ENCODE measurements at places on chromosomes 1 and 21.

DNA sequence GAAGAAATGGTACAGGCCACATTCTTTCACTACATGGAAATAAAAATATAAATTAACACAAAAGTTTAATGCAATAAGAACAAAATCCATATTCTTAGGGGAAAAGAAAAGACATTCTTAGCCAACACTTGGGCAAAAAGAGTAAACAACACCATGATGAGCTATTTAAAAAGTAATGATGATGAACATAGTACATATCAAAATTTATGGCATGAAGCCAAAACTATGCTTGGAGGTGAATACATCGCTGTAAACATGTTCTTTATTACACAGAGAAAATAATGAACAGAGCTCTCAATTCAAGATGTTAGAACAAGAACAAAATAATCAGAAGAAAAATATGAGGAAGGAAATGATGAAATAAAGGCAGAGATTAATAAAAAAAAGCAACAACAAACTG lies 158.2 kb downstream of the ZSCAN20 start:
- DNase-seq = no peak

DNA sequence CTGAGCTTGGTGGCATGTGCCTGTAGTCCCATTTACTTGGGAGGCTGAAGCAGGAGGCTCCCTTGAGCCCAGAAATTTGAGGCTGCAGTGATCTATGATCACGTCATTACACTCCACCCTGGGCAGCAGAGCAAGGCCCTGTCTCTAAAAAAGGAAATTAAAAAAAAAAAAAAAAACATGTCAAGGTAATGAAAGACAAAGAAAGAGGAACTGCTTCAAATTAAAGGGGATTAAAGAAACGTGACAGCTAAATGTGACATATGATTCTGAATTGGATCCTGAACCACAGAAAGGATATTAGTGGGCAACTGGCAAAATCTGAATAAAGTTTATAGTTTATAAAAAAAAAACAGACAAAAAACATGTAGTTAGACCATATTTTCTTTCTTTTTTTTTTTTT lies 3.8 kb upstream of the C2CD4D start:
- DNase-seq = no peak

GRCh38 chr1:100277866-100278265 lies 11.8 kb downstream of the RTCA start:
- DNase-seq = no peak

DNA sequence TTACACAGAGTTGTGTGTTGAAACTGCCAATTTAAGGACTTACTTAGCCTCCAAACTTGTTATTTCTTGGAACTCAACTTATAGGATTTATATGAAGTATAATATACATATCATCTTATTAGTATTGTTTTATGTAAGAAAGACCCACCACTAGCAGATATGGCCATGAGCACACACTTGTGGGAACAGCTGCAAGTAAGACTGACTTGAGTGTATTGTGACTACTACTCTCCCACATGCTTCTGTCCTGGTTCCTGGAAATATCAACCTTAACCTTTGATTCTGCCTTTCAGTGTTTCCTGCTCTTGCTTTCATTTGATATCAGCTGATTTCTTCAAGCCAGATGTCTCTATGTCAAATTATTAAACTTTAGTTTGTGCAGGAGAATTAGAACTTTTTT lies 175.3 kb downstream of the MAGI3 start:
- DNase-seq = no peak

DNA sequence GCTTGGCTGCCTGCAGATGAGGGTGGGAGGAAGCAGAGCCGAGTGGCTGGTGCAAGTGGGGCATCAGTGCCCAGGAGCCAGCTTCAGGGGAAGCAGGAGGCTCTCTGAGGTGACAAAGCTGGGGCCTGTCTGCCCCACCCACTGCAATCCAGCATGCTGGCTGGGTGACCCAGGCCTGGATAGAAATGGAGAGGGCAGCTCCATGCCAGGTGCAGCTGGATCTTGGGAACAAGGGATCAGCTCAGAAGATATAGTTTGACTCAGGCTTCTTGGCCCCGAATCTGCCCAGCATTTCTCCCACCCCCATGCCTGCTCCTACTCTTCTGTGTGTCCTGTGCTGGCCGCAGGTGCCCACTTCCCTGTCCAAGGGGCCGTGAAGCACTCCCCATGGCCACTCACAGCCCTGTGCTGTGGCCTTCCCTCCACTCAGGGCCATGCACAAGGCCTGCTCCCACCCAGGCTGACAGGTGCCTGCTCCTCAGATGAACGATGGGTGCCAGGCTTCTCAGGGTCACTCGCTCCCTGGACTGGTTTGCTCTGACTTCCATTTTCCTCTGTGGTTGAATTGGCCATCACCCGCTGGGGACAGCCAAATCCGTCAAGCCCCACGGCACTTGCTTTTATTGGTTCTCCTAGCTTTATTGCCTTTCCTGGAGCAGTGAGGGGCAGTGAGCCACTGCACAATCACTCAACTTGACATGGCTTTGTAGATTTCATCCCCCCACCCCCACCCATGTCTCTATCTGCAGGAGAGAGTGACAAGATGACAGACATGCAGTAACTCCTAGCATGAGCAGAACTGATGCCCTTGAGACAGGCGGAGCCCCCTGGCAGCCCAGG lies 174.8 kb upstream of the VAMP3 start:
- DNase-seq = no peak

DNA sequence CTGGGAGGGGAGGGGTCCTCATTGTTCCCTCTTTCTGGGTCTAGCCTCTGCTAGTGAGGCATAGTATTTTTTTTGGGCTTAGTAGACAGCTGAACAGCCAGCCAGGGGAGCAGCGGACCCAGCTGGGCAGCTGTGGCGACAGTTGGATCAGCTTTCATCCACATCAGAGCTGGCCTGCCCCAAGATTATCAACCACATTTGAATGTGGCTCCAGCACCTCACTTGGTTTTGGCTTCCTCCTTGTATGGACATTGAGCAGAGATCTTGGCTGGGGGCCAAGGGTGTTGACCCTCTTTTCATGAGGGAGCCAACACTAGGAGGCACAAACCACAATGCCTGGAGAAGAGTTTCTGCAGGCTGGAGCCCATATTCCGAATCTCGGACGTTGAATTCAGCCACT lies 25.0 kb downstream of the WNT4 start:
- no peak for DNase-seq

DNA sequence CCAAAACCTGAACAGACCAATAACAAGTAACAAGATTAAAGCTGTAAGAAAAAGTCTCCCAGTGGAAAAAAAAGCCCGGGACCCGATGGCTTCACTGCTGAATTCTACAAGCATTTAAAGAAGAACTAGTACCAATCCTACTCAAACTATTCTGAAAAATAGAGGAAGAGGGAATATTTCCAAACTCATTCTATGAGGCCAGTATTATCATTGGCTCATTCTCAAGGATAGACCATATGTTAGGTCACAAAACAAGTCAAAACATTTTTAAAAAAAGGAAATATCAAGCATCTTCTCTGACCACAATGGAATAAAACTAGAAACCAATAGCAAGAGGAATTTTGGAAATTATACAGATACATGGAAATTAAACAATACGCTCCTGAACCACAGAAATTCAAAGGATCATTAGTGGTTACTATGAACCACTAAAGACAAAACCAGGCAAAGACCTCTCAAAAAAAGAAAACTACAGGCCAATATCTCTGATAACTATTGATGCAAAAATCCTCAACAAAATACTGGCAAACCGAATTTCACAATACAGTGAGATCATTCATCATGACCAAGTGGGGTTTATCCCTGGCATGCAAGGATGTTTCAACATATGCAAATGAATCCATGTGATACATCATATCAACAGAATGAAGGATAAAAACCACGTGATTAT lies 13.9 kb upstream of the IL20 start:
- no peak for DNase-seq

DNA sequence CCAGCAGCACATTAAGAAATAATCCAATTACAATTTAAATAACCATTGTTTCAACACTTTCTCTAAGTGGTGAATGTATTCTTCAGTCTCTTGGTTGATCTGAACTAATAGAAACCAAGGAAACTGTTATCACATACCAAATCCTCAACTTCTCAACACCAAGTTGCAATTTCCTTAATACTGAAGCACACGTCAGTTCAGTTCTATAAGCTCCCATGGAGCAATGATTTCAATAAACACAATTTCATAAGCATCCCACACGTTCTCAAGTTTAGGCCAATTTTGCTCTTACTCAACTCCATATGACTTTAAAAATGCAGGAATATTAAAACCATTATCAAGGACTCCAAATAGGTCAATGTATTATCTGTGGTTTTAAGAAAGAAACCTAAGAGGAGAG lies 5.8 kb upstream of the ERG start:
- no peak for DNase-seq

DNA sequence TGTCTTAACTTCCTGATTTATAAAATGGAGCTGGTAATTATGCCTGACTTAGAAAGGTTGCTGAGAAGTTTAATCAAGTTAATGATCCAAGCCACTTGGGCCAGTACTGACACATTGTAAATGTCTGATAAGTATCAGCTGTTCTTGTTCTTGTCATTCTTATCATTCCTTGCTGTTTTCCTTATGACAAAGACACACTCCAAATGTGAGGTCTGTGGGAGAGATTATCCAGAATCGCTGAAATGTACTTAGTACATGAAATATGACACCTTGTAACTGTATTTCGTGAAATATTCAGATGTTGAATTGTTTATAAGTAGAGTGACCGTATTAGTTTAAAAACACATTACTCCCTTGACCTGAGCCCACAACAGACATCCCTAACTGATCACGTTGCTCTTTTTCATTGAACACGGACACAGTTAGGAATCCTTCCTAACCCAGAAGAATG lies 6.1 kb downstream of the AADACL4 start:
- DNase-seq = no peak

DNA sequence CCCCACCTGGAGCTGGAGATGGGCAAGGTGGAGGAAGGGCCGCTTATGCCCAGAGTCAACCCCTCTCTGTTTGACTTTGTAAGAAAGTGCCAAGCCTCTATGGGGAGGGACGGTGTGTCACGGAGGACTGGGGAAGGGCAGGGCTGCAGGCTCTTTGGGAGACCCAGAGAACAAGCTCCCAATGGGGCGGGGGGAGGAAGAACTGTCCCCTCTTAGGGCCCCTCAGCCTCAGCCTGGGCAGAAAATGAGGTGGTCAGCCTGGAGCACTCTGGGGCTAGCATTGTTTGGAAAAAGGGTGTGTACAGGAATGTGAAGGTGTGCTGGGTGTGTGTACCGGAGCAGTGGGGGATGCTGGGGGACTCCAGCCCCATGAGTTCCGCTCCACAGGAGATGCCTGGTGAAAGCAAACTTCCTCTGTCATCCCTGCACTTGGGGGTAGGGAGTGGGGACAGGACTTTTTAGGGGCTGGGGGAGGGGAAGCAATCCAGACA lies 1.2 kb upstream of the INAVA start:
- DNase-seq = no peak

DNA sequence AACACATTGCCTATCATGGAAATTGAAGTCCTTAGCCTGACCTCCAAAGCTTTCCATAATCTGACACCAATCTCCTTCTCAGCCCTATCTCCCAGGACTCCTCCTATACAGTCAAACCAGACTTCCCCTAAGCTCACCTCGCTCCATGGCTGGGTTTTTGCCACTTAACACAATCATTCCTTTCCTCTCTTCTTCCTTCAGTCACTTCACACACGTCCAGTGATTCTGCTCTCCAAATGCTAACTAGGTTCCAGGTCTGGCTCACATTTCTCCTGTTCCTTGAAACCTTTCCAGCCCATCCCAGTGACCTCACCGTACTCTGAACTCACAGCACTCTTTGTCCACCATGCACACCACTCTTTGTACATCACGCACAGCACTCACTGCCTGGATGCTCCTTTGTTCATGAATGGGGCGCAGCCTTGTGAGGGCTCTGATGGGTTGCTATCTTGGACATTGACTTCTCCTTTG lies 98.4 kb downstream of the GLUL start:
- DNase-seq = no peak

GRCh38 chr1:211420389-211420788 lies 71.6 kb downstream of the RD3 start:
- DNase-seq = no peak

GRCh38 chr1:230066466-230067404 lies at the start of gene GALNT2:
Gene GALNT2 (plus strand): TSS chr1:230067238. CDS start chr1:230067281, 43 bp downstream.
- DNase-seq = peak; percentile 80

DNA sequence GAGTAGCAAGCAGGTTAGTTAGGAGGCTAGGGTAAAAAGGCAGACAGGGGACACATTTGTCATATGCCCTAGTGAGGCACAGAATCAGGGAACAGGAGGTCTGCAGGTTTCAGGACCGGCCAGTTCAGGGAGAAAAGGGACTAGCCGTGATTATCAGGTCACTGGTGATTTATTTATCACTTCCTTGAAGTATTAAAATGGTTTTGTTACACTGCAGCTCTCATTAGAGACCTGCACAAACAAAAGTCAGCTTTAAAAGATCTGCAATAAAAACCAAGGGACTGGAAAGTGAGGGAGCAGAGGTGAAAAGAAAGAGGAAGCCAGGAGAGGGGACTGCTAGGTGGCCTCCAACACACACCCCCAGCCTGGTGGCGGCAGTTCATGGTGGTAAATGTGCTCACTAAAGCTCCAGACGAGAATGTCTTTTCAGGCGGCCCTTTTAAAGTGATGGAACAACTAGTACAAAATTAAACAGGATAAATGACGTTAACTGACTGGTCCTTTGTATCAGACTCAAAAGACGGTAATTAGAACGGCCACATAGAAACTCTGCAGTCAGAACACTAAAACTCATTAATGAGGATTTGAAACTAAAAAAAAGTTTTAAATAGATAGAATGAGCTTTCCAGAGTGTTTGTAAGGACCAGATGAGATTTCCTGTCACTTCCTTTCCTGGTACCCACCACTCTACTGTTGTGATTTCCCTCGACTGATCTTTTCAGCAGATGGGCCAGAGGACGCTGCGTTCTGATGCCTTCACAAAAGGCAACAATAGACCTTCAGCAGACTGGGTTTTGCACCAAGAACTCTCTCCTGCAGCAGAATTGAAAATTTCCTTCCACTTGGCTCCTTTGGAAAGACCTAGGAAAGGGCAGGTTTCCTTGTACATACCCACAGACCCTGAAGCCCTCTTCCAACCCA lies 136.8 kb downstream of the NTPCR start:
- DNase-seq = no peak

All from stimulated activated CD4-positive, alpha-beta T cell treated with anti-CD3 and anti-CD28 coated beads, Interleukin-12 subunit alpha, Interleukin-12 subunit beta, amount 100 ng/mL, for 48 hours (primary cell).